ENCODE measurements at places on chromosomes 11 and 22. TPM values are rescaled to one million over a fixed set of nuclear protein-coding genes. Genes with fewer than 3 reads are reported as not detected.

ARHGAP42 gene
- total RNA-seq, result 2.7 TPM

MUC6 gene
- total RNA-seq, result not detected

KCNQ1 gene
- total RNA-seq, result not detected

VEGFB gene
- 60.3 TPM for total RNA-seq

MRGPRX3 gene
- total RNA-seq, result 0.34 TPM

GLYAT gene
- total RNA-seq, result not detected

PATZ1 gene
- total RNA-seq, result 16.0 TPM

POTEH gene
- total RNA-seq, result not detected

SLC29A2 gene
- total RNA-seq, result 3.6 TPM

GGT1 gene
- total RNA-seq, result 0.63 TPM

KRTAP5-2 gene
- total RNA-seq, result not detected

DNA sequence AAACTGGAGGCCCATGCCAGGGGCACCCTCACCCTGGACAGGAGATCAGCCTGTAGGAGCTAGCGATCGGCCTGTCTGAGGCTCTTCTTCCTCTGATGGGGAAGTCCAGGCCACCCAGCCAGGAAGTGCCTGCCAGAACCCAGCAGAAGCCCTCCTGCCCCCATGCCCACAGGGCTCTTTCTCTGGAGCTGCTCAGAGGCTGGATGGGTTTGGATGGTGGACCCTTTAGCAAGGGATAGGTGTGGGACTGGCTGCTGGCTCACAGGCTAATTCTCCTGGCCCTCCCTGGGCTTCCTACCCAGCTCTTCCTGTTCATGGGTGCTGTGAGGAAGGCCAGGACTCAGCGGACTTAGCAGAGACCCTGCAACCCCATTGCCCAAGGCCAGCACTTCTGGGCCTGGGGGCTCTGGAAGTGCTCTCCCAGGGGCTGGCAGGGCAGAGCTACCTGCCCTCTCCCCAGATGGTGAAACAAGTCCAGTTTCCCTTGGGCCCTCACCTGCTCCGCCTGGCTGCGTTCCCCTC is 7.6 kb downstream of the FXYD2 start:
- DNase-seq, result no peak

DNA sequence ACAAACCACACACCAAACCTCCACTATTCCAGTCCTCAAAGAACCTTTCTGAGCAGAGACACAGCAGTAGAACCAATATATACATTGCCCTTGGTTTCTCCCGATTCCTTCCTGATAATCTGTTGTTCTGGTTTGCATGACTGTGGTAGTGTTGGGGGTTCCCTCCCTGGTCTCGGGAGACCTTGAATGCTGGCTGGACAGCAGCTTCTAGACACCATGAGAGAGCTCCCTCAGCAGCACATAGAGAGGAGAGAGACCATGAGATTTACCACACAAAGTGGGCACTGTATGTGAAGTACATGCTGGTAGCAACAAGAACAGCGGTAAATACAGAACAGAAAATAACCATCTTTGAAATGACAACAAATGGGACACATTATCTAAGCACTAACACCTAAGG is 2.6 kb downstream of the C11orf91 start:
- DNase-seq, result no peak

DNA sequence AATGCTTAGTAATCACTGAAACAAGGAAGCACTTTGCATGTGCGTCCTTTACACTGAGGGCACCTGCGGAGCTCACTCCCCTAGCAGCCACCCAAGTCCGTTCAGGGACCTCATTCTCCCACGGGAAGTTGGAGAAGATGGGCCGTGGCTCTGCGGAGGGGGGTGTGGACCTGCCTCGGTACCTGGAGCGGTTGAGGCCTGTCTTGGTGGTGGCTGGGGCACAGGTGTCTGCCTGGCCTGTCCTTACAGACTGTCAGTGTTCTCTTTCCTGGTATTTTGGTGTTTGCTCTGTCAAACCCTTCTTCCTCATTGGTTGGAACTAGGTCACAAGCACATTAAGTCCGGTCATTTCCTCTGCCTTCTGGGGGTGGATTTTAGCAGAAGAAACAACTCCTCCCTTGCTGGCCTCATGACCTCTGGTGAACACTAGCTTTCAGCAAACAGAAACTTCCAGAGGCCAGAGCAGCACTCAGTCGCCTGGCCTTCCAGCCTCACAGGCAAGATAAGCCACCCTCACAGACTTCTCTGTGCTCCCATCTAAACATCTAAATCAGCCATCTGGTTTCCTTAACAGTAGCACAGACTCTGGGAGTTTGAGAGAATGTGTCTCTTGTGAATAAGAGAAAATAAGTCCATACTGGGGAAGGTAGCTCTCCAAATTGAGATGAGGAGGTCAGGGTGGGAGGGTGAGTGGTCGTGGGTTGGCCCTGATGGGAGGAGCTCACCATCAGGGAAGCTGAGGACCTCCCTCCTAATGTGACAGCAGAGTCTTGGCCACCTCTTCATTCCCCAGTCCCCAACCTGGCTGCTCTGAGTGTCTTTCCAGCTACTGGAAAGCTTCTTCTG is 8.6 kb downstream of the SNAP29 start:
- DNase-seq, result no peak

- DNase-seq, result no peak
Measured at GRCh38 chr11:84922836-84923235, 704.3 kb downstream of the DLG2 start.

GRCh38 chr11:8260202-8260966 is 3.3 kb downstream of the LMO1 start:
- DNase-seq, result no peak

DNA sequence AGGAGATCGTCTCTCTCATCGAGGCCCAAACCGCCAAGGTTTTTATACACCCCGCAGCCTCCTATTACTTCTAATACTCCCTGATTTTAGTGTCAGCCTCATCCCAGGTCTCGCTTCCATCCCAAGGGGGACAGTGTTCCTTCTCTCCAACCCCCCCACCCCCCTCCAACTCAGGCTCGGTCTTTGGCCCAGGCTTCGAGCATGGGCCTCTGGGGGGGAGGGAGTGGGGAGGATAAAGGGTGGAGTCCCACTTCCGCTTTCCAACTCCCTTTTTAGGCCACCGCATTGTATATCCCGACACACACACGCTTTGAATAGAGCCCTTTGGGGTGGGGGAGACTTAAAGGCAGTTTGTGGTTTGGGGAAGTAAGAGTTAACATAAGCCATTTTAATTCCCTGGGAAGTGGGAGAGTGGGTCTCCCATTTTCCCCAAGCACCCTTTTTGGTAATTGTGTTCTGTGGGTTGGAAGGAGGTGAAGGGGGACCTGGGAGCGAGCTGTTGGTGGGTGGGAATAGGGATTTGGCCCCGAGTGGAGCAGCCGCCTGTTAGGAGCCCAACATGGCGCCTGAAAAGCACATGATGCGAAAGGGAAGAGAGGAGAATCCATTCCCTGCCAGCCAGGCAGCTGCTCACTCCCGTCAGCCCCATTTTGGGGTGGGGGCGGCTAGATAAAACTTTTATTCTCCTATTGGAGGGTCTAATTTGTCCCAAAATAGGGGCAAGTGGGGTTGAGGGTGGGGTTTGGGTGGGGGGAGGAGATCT is 844 bp downstream of the PCF11 start:
- peak; percentile 63 for DNase-seq

- DNase-seq, result no peak
Measured at GRCh38 chr11:45344028-45344427, 57.9 kb upstream of the SYT13 start.

- DNase-seq, result no peak
Measured at GRCh38 chr11:3796346-3796745, 1.0 kb downstream of the NUP98 start.

DNA sequence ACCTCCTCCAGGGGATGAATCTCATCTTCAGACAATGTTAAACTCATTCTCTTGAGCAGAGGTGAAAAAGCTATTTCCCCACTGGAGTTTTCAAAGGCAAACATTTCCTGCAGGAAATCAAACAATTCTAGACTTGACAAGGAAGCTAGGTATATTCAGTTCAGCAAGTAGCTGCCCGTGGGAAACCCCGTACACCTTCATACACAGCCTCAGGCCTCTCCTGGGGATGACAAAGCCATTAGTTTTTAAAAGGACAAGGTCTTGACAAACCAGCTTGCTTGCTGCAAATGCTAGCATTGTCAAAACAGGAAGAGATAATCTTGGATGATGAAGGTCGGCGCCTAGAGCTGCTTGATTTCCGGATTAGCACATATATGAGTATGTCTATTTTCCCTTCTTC is 1630.8 kb upstream of the TENM4 start:
- peak; percentile 1 for DNase-seq

- no peak for DNase-seq
Measured at GRCh38 chr11:35151683-35152280, 12.8 kb downstream of the CD44 start.

DNA sequence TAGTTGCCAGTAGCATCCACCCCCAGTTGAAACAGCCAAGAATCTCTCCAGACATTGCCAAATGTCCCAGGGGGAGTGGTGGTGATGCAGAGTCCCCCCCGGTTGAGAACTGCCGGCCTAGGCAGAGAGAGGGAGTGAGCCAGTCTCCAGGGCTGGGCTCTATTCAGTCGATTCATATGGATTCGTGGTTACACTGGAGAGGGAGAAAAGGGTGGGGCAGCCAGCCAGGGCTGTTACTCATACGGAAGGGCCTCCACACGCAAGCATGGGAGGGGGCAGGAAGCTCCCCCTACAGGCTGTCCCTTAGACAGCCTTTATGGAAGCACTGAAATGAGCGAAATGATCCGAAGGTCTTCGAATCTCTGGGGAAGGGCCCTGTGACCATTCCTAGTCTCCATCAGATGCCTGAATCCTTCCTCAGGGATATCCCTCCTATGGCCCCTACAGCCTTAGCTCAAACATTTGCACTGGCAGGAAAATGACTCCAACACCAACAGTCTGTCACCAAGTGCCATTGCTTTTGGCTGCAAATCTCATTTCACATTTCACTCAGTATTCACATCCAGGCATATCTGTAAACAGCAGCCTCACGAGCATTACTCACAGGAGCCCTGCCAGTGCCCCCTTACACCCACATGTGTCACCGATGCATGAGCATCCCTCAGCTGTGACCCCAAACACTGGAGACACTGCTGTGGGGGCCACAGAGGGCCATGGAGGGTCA is 18.4 kb upstream of the TLCD5 start:
- peak; percentile 84 for DNase-seq

DNA sequence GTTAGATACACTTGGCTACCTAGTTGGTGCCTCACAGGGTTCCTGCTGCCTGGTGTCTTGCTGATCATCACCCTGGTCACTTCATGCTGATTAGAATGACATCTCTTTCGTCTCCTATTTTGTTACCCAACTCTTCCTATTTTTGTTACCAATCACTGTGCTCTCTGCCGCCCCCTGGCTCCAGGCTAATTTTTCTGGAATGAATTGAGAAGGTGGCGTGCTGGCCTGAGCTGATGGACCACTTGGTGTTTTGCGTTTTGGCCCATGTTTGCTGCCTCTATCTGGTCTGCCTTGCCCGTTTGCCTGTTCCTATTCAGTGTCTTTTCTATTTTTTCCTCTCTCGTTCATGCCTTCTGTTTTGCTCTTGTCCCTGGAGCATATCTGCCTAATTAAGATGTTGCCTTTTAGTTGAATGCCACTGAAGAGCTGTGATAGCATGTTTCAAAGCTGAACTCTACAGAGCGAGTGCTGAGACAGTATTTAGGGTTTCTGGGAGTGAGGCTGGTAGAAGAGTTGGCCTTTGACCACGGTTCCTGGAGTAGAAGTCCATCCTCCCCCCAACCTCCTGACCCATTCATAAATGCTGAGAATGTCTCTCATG is 5.9 kb upstream of the ATF4 start:
- peak; percentile 56 for DNase-seq

DNA sequence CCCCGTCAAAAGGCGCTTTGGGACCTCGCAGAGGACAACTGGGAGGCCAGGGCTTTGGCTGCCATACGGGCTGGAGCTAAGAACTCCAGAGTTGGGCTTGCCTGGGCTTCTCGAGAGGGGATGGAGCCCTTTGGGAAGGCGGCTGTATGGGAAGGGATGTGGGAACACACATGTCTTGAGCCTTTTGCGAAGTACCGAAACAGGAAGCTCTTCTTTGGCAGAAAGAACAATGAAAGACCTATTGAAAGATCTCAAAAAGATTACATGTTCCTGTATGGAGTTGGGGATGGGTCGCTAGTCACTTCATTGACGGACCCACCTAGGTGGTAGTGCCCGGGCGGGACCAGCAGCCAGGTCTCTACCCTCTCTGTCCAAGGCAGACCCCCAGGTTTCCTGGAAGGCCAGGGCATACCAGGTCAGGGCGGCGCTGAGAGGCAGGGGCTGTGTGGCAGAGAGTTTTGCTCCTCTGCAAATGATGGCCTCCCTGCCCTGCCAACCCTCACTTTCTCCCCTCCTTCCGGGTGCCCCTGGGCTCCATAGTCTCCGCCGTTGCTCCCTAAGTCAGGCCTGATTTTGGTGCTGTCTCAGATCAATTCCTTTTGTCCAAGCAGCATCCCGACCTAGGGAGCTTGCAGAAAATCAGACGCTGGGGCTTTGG is 1.0 kb downstream of the ST14 start:
- DNase-seq, result no peak

- no peak for DNase-seq
Measured at GRCh38 chr11:14927146-14927545, 35.1 kb upstream of the CYP2R1 start.

- DNase-seq, result peak; percentile 78
Measured at GRCh38 chr11:59158206-59159068, 13.5 kb upstream of the DTX4 start.

- DNase-seq, result no peak
Measured at GRCh38 chr11:17696741-17697140, 22.6 kb upstream of the MYOD1 start.

DNA sequence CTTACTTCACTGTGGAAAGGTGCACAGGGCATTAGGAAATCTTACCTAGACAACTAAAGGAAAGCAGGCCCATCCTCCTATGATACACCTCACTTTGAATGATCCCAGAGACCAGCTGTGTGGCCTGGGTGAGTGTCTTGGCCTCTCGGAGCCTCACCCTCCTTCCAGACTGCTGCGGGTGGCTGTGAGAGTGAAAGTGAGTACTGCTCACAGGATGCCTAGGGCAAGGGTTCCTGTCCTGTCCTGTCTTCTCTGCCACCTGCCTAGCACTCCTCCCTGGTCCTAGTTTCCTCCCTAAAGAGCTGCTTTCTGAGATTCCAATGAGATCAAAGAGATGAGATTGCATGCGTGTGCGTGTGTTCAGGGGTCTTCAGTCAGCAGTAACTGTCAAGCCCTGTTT is 19.5 kb upstream of the ADORA2A start:
- DNase-seq, result no peak

GRCh38 chr11:44351006-44351660 is 41.2 kb upstream of the ALX4 start:
- DNase-seq, result no peak

DNA sequence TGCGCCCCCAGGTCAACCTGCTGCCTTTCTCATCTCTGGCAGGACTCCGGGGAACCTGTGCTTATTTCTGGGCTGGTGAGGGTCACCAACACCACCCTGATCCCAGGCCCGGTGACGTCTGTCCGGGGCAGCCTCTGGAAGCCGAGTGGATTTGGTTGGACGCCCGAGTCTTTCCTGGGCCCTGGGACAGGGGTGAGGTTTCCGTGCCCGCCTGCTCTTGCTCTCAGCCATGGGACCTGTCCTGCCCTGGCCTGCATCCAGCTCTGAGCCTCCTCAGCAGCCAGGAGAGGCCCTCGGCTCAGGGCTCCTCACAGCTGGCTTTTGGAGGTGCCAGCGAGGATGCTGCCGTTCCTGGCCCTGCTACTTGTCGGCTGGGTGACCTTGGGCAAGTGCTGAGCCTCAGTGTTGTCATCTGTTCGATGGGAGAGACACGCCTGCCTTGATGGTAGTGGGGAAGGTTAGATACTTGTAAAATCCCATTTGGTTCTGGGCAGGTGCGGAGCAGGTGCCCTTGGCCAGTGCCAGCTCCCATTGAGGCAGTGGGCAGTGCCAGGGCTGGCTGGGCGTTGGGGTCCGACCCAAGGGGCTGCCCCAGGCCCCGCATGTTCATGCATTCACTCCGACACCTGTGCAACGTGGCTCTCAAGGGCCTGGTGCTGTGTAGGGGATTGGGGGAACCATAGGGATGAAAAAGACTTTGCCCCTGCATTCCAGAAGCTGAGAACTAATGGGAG is 58.9 kb upstream of the THY1 start:
- DNase-seq, result no peak

Measured in MCF 10A (cell line).